Left kidney (tissue), 8 donors: ENCODE measurements at places on chromosomes 16 and 17.

GRCh38 chr16:15038689-15039088 lies 17.2 kb downstream of the NTAN1 start:
- no peak for DNase-seq

DNA sequence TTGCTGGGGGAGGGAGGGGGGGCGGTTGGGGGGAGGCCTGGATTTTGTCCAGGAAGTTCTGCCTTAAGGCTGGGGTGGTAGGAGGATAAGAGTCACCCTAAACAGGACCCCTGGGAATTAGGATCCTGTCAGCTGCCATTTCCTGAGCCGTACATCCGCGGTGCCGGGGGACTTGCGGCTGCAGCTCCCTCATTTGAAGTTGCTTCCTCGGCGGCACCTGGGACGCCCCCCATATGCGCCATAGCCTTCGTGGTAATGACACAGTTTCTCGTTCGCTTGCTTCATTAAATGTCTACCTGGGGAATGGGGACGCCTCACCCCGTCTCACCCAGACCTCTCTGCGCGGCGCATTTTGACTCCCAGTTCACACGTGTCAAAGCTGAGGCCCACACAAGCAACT lies 55.1 kb upstream of the PABPN1L start:
- no peak for DNase-seq

DNA sequence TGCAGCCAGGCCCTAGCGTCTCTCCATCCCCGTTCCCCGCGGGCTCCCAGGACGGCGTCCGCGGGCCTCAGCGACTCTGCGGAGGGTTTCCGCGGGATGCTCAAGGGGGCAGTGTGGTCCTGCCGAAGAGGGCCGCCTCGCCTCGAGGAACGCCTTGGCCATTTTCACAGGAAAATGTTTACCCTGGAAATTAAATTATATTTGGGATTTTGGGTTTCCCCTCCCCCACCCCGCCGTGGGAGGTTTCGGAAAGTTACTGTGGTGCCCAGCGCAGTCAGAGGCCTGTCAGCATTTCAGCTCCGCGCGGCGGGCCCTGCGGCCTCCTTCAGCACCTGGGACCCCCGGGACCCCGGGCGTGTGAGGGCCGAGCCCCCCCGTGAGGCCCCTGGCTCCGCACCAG lies 94.5 kb downstream of the PCTP start:
- DNase-seq = peak; percentile 53

- DNase-seq = no peak
Observed at GRCh38 chr17:6502871-6503509, 53.4 kb downstream of the PITPNM3 start.
